ENCODE measurements at places on chromosomes 5 and 9.

GRCh38 chr9:20623021-20623747 is 885 bp upstream of the MLLT3 start:
- DNase-seq, result peak; percentile 67

GRCh38 chr9:98944057-98944733 is 488 bp downstream of the COL15A1 start:
- peak; percentile 12 for DNase-seq

- DNase-seq, result no peak
These were observed 162.8 kb downstream of the GABRG2 start for GRCh38 chr5:162230348-162230747.

DNA sequence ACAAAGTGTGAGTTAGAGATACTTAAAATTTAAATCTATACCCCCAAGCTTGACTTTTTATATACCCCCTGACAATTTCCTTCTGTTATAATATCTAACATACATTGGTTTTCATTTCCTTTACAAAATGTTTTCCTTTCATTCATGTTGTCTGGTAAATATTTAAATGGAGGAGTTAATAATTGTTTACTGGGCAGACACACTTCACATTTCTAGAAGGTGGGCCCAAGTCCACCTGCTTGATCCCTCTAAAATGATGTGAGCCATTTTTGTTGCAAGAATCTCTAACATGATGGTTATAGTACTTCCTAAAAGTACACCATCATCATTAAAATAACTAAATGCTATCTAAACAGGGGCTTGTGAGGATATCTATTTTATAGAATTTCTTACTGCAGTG is 155.9 kb downstream of the FAM174A start:
- no peak for DNase-seq

- DNase-seq, result no peak
These were observed 83.7 kb upstream of the IRX1 start for GRCh38 chr5:3511934-3512333.

- no peak for DNase-seq
These were observed 70.5 kb downstream of the MED27 start for GRCh38 chr9:132008855-132009812.

- no peak for DNase-seq
These were observed 94.5 kb downstream of the LMX1B start for GRCh38 chr9:126708178-126708577.

GRCh38 chr5:132466433-132467286 is 23.9 kb downstream of the IRF1 start:
- DNase-seq, result peak; percentile 79

GRCh38 chr5:172003746-172004145 is 2.7 kb downstream of the FBXW11 start:
- DNase-seq, result no peak

DNA sequence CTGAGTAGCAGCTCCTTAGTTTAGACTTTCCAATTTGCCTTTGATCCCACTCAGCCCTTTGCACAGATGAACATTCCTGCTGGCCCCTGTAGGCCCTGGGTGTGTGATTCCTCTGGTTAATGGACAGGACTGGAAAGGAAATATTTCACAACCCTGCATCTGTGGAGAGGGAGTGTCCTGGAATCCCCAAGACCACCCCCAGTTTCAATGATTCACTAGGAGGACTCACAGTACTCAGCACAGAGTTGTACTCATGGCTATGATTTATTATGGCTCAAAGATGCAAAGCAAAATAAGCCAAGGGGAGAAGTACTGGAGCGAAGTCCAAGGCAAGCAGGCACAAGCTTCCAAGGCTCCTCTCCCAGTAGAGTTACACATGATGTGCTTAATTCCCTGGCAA is 42.4 kb upstream of the TJP2 start:
- no peak for DNase-seq

- DNase-seq, result no peak
These were observed 11.6 kb upstream of the ECM2 start for GRCh38 chr9:92547356-92547755.

- DNase-seq, result no peak
These were observed 318.6 kb upstream of the RGMB start for GRCh38 chr5:98454904-98455303.

DNA sequence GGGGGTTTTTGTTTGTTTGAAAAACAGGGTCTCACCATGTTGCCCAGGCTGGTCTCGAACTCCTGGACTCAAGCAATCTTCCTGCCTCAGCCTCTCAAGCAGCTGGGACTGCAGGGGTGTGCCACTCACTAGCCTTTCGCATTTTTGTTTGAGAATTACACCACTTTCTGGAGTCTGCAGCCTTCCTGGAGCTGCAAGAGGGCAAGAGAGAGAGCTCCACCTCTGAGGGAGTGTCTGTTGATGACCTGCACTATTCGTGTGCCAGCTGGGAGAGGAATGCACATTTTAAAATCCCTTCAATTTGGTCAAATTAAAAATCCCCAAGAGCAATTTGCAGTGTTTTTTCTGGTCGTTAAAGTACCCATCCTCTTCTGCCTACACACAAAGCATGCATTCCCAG is 5.0 kb upstream of the CKMT2 start:
- DNase-seq, result no peak

DNA sequence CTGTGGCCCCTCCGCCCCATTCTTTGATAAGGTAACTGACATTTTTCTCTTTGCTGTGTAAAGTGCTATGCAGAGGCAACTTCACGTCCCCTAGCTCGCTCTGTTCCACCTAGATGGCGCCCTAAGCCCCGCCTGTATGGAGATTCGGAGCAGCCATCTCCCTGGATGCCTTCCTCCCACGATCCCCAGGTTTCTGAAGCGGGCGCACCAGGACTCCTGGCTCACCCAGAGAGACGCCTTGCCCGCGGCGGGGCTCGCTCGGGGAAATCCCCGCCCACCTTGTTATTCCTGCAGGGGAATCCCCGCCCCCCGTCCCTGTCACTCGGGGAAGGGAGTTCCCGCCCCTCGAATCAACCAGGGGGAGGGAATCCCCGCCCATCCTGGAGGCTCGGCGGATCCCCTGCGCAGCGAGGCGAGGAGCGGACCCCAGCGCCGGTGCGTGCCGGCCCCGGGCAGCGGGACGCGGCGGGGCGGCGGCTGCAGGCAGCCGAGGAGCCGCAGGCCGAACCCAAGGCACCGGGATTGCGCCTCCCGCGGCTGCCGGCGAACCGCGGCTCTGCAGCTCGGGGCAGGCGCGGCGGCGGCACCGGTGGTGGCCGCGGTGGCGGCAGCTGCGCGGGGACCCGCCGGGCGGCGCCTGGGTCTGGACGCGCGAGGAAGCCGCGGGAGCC is at the start of gene PDZD2:
Gene PDZD2, plus strand, starts transcription at position 384 of the 671 bp plus-strand sequence.
- peak; percentile 78 for DNase-seq

DNA sequence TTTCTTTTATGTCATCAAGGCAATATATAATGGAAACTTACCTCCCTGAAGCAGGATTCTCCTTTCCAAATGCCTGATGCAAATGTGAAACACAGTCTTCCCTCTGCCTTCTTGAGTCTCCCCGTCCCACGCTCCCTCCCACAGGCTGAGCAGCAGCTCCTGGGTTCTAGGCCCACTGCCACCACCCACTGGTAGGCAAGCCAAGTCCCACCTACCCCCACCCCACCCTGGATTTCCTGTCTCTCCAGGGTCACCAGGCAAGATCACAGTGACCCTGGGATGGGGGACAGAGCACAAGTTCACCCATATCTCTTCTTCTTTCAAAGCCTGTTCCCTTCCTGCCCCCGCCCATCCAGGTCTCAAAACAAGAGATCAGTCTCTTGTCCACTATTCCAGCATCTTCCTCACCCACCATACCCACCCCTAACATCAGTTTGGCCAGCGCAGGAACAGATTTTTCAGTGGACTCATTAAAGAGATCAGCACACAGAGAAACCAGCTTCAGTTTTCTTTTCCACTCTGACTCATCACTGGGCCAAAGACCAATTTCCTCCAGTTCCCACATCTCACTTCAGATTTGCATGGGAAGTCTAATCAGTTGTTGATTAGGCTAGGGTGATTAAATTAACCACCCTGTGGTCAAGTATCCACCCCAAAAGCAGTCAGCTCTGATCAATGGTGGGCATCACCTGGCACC is 151.5 kb downstream of the ACTL7B start:
- no peak for DNase-seq

DNA sequence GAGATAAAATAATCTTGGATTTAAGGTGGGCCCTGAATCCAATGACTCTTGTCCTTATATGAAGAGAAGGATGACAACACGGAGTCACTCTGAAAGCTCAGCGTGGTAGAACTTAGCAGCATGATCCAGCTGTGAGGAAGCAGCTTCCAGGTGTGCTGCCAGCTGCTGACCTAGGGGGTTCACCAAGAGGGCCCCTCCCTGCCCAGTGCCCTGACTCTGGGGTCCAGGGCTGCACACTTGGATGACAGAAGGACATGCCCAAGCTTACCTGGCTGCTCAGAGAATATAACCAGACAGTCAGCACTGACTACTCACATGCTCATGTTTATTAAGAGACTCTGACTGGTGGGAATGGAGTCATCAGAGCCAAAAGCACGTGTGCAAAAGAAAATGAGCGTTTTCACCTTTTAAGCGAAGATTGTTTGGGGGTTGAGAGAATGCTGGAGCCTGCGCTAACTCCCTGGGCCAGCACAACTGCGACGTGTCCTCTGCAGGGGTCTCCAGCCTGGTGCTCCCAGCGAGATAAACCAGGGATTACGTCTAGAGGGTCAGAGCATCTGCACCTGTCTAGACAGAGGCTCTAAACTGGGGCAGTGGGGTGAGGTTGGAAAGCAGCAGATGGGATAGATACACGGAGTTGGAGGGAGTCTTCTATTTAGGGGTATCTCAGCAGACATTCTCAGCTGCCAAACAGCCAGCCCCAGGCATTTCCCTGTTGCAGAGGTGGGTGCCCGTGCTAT is 41.3 kb downstream of the ROPN1L start:
- no peak for DNase-seq

DNA sequence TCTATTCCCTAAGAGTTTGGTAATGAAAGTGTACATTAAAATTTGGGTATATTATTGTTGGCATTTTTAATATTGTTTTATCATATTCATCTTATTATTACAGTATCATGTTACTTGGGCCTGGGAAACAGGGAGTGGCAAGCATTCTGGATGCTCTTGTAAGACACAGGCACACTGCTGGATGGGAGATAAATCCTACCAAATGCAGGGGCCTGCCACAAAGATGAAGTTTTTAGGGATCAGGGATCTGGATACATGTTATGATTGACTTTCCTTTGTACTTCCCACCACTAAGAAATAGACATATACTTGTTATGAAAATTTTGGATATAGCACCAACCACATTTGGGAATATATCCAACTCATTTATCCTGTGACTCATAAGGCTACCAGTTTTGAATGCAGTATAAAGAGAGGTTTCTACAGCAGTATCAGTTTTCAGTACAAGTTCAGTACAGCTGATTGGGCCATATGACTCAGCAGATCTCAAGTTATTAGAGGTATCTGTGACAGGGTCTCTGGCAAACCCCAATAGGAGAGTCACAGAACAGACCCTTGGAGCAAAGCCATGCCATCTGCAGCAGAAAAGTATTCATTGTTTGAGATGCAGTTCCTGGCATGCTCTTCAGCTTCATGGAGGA is 360.1 kb downstream of the DMAC1 start:
- DNase-seq, result no peak

DNA sequence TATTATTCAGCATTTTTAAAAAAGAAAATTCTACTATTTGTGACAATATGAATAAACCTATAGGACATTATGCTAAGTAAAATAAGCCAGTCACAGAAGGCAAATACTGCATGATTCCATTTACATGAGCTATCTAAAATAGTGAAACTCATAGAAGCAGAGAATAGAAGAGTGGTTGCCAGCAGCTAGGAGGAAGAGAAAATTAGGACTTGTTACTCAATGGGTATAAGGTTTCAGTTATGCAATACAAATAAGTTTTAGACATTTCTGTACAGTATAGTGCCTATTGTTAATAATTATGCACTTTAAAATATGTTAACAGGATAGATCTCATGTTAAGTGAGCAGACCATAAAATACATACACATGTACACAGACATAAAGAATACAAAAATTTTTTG is 73.8 kb upstream of the SPINK5 start:
- no peak for DNase-seq

- DNase-seq, result no peak
These were observed 1150.6 kb downstream of the DTWD2 start for GRCh38 chr5:117837786-117838185.

DNA sequence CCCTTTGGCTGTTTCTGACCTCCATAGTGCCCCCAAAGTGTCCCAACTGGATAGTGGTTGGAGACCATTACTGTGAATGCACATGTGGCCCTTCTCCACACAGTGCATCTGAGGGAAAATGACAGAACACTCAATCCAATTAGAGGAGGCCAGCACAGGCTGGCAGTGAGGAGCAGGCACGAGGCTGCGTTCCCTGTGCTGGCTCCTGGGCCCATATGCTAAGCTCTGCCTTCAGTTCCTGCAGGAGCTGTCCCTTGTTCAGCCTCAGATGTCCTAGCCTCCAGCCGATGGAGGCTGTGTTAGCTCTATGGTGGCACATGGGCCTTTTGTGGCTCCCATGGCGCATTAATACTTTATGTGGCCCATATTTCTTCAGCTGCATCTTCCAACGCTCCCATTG is 35.8 kb downstream of the ALG2 start:
- DNase-seq, result no peak

- no peak for DNase-seq
These were observed 5.8 kb downstream of the PAEP start for GRCh38 chr9:135567311-135567710.

DNA sequence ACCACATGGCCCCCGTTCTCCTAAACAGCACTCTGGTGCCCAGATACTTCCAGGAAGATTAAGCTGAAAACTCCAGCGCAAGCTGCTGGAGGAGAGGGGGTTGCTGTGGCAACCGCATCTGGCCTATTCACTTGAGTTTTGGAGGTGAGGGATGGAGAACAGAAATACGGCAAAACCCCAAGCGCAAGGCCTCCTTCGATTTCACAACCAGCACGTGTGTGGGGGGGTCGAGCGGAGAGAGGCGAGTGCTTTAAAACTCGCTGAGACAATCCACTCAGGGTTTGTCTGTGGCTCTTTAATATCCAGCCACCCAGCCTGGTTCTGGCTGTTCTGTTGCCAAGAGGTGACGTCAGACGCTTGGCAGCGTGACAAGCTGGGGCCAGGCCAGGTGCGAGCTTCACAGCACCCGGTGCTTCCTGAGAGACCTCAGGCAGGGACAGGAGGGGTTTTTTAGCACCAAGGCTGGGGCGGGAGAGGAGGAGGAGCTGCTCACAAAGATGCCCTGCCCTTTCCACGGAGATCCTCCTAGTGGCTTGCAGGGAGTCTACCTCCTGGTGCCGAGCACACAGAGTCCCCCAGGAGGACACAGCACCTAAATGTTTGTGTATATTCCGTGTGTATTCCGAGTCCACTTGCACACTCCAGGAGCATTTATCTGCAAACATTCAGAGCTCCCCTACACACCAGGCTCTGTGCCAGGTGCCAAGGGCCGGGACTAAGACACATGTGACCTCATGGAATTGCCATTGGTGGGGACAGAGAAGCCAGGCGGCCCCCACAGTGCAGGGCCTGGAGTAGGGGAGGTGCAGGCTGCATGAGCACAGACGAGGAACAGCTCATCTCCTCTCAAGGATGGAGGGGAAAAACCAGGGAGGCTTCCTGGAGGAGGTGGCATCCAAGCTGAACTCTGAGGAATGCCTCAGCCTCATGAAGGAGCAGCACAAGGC is 194.6 kb downstream of the OLFM1 start:
- peak; percentile 25 for DNase-seq

DNA sequence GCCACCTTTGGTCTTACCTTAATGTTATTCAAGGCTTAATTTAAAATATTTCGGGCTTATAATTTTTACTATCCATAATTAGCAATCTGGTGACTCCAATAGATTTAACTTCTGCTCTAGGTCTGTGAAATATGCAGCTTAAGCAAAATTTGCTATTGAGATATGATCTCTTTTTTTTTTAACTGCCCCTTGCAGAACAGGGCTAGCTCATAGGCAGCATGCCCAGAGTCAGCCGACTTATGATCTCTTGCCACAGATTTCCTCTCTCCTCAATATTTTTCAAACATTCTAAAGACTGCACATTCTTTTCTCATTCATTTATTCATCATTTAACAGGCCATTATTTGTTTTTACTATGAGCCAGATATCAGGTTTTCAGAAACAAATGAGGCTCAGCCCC is 4.5 kb downstream of the TTC23L start:
- no peak for DNase-seq

Data from activated CD4-positive, alpha-beta T cell treated with anti-CD3 and anti-CD28 coated beads for 48 hours (primary cell).